ENCODE measurements at places on chromosomes 11 and 22.

GRCh38 chr11:36139767-36140166 is 149.5 kb downstream of the COMMD9 start:
- DNase-seq: no peak

DNA sequence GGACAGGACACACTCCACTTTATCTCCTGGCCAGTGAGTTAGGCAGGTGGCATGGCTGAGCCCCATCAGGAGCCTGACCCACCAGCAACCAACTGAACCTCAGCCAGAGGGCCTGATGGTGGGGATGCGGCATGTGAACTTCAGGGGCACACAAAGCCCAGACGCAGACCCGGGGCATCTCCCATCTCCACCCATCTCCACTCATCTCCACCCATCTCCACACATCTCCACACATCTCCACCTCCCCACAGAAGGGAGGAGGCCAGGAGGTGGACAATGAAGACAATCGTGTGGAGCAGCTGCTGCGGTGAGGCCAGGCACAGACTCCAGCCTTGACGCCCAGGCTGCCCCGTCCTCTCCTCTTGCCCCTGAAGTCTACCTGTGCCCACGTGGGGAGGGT is 340.8 kb downstream of the CTTN start:
- no peak for DNase-seq

- DNase-seq: no peak
Observed at GRCh38 chr11:67027943-67028542, 5.1 kb downstream of the SYT12 start.

GRCh38 chr11:117676501-117676900 is 120.5 kb downstream of the DSCAML1 start:
- DNase-seq: no peak

GRCh38 chr11:6559369-6559768 is 44.0 kb downstream of the RRP8 start:
- DNase-seq: no peak

DNA sequence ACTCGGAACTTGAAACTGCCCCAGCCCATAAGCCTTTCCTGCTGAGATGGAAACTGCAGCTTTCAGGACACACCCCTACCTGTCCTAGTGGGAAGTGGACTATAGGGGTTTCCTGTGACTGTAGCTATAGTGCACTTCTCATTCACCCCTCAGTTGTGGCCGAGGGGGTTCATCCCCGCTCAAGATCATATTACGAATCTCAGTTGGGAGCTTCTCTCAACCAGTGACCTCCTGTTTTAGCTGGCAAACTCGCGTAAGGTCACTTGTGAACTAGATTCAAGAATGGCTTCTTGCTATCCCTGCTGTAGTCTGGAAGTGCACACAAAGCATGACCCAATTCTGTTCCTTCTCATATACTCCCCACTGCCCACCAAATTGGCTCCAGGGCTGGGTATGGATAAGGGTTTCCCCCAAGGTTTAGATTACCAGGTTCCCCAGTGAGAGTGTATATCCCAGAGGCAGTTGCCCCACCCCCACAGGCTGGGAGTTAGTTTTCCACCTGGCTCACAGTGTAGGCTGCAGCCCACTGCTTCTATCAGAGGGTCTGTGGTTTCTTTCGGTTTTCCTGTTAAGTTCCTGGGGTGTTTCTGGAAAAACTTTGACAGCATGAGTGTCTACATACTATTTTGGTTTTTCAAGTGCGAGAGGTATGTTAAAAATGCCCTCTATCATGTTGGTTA is 812.9 kb downstream of the JRKL start:
- DNase-seq: no peak

- no peak for DNase-seq
Observed at GRCh38 chr22:21964918-21965484, 12.4 kb upstream of the PPM1F start.

GRCh38 chr22:42860968-42861367 is 3.9 kb upstream of the ARFGAP3 start:
- no peak for DNase-seq

Data from activated naive CD4-positive, alpha-beta T cell (primary cell).